ENCODE measurements at places on chromosomes 13 and 19. TPM values are rescaled to one million over a fixed set of nuclear protein-coding genes. Genes with fewer than 3 reads are reported as not detected.

- peaks cover 67% of the 10 kb centered on the region for H3K4me1 ChIP-seq
- peak overlapping the region; percentile 79 for H3K4me3 ChIP-seq
- peak; percentile 48 for DNase-seq
- no peaks in the 10 kb centered on the region for H3K27me3 ChIP-seq
- H3K27ac ChIP-seq: peak overlapping the region; percentile 84
Measured at GRCh38 chr19:39342647-39343305, 555 bp downstream of the SAMD4B start.

- peaks cover 18% of the 10 kb centered on the region for H3K36me3 ChIP-seq
- no peaks in the 10 kb centered on the region for H3K27me3 ChIP-seq
- no peak for DNase-seq
- H3K4me3 ChIP-seq: peak overlapping the region; percentile 76
- H3K27ac ChIP-seq: peak overlapping the region; percentile 57
- peaks cover 36% of the 10 kb centered on the region for H3K4me1 ChIP-seq
Measured at GRCh38 chr13:108214441-108215271, 680 bp downstream of the LIG4 start.

DNA sequence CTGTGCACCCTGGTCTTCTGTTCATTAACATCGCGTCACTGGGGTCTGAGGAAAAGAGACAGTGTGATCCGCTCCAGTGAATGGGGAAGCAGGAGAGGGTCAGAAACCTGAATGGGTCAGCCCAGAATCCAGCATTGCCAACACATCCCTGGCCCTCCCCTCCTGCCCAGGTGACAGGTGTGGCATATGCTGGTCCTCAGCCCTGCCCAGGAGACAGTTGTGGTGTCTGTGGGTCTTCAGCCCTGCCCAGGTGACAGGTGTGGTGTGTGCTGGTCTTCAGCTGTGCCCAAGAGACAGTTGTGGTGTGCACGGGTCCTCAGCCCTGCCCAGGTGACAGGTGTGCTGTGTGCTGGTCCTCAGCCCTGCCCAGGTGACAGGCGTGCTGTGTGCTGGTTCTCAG lies 8.0 kb downstream of the TFDP1 start:
- H3K4me3 ChIP-seq: no peak overlapping the region
- peaks cover 67% of the 10 kb centered on the region for H3K36me3 ChIP-seq
- H3K4me1 ChIP-seq: peaks cover 16% of the 10 kb centered on the region
- no peaks in the 10 kb centered on the region for H3K27me3 ChIP-seq
- H3K27ac ChIP-seq: no peak overlapping the region

DNA sequence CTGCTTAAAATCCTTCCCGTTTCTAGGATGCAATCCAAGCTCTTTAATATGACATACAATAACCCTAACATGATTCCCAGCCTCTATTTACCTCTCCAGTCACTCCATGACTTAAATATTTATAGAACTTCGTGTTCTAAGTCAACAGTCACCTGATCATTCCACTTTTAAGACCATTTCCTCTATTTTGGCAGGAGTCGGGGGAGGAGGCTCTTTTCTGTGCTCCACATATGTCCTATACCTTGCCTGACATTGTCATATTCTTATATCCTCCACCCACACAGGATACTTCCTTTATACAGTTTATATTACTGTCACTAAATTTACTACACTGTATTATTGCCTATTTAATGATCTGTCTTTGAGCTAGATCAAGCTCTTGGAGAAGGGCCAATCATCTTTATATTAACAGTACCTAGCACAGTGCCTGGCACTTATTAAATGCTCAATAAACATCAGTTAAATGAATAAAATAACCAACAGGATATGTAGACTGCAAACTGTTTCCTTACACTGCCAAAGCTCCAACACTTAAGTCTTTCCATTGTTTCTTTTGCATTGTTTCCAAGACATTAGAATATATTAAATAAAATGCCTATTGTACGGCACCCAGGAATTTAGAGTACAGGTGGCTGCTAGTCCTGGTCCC lies 2.7 kb downstream of the ARGLU1 start:
- peak overlapping the region; percentile 69 for H3K27ac ChIP-seq
- peak overlapping the region; percentile 98 for H3K4me3 ChIP-seq
- peaks cover 61% of the 10 kb centered on the region for H3K4me1 ChIP-seq
- H3K36me3 ChIP-seq: peaks cover 30% of the 10 kb centered on the region

DNA sequence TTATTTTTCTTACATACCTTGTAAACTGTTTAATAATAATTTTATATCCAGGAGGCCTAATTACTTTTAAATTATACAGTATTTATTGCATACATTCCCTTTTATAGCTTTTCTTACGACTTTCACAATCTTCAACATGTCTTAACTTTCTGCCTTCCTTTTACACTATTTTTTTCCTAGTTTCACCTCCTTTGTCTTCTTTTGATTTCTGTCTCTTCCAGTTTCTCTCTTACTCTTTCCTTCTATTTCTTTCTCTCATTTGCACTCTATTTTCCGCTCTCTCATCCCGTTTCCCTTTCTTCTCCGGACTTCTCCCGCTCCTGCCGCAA lies 11.5 kb downstream of the ZNF552 start:
- peaks cover 26% of the 10 kb centered on the region for H3K4me1 ChIP-seq
- peak overlapping the region; percentile 20 for H3K27ac ChIP-seq
- H3K4me3 ChIP-seq: peak overlapping the region; percentile 44
- DNase-seq: no peak
- no peaks in the 10 kb centered on the region for H3K27me3 ChIP-seq

DNA sequence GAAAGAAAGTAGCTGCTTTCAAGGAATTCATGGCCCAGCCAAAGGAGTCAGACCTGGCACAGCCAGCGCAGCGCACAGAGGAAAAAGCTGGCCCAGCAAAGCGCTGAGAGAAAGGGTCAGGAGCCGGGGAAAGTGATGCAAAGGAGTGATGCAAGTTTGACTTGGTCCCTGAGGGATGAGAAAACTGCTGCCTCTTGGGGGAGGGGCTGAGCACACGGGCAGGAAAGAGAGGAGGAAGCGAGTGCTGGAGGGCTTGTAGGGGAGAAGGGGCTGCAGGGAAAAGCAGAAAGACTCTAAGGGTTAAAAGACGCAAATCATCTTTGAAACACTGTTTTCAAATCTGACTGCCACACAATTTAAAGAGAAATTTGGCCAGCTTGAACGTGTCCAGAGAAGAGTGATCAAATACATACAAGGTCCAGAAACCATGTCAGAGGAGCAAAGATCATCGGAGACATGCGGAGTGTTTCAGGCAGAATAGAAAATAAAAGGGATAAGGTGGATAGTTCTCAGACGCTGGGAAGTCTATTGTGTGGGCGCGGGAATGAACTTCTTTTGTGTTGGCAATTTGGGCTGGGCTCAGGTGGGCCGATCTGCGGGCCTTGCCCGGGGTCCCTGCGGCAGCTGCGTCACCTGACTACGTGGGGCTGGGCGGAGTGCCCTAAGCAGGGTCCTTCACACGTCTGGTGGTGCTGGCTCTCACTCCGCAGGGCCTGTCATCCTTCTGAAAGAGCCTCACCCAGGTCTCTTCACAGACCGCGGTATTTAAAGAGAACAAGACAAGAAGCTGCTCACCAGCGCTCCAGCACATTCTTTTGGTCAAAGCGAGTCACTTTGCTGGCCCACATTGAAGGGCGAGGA lies 18.1 kb downstream of the N4BP2L1 start:
- H3K36me3 ChIP-seq: peaks cover 26% of the 10 kb centered on the region
- no peak for DNase-seq
- H3K27ac ChIP-seq: no peak overlapping the region
- peaks cover 17% of the 10 kb centered on the region for H3K4me1 ChIP-seq
- no peaks in the 10 kb centered on the region for H3K27me3 ChIP-seq

DNA sequence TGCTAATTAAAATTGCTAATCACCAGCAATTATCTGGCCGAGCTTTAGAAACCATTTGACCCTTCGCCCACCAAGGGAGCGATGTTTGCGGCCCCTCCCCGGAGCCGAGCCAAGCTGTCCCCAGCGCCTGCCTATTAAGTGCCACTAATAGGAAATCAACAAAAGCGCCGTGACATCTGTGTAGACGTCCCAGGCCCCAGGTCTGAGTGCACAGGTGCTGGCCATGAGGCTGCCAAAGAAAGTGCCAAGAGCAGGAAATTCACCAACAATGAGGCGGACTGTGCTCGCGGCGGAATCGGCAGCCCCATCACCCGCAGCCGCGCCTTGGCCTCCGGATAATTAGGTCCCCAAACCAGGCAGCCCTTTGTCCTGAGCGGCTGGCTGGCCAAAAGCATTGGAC lies 44.5 kb upstream of the SPACA7 start:
- no peak overlapping the region for H3K4me3 ChIP-seq
- peaks cover 17% of the 10 kb centered on the region for H3K27me3 ChIP-seq
- no peak for DNase-seq
- H3K36me3 ChIP-seq: no peaks in the 10 kb centered on the region
- no peak overlapping the region for H3K27ac ChIP-seq
- H3K4me1 ChIP-seq: no peaks in the 10 kb centered on the region

GRCh38 chr13:112894423-112894672 lies 74.7 kb upstream of the MCF2L start:
- DNase-seq: no peak
- peaks cover 30% of the 10 kb centered on the region for H3K27me3 ChIP-seq
- H3K36me3 ChIP-seq: no peaks in the 10 kb centered on the region
- no peak overlapping the region for H3K4me3 ChIP-seq
- no peak overlapping the region for H3K27ac ChIP-seq

DNA sequence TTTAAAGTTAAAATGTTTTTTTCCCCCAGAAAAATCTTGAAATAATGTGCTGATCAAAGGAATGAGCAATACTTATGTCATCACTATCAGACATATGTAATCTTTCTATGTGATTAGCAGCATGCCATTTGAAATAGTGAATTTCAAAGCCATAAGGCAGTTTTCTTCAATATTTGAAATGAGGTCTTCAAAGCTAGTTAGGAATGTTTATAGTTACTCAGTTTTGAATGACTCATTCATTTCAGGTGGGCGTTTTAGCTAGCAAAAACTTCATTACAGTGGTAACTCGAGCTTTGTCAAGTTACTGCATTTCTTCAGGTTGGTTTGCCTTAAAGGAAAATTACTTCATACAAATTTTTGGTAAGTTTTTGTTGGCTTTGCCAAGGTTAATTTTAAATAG lies 102.1 kb downstream of the ATP8A2 start:
- H3K27ac ChIP-seq: no peak overlapping the region
- peaks cover 21% of the 10 kb centered on the region for H3K27me3 ChIP-seq
- H3K4me1 ChIP-seq: peaks cover 3% of the 10 kb centered on the region
- DNase-seq: no peak

- H3K27me3 ChIP-seq: no peaks in the 10 kb centered on the region
- H3K4me1 ChIP-seq: peaks cover 21% of the 10 kb centered on the region
Measured at GRCh38 chr13:49629947-49630346, 1.6 kb downstream of the ARL11 start.

- no peak overlapping the region for H3K4me3 ChIP-seq
- H3K27ac ChIP-seq: no peak overlapping the region
- H3K36me3 ChIP-seq: peaks cover 2% of the 10 kb centered on the region
- H3K4me1 ChIP-seq: peaks cover 2% of the 10 kb centered on the region
- peaks cover 49% of the 10 kb centered on the region for H3K27me3 ChIP-seq
Measured at GRCh38 chr13:33349288-33349985, 63.9 kb upstream of the STARD13 start.

GRCh38 chr19:17775991-17776803 lies 18.7 kb upstream of the B3GNT3 start:
- H3K27ac ChIP-seq: peak overlapping the region; percentile 73
- no peaks in the 10 kb centered on the region for H3K27me3 ChIP-seq
- peak; percentile 59 for DNase-seq
- H3K36me3 ChIP-seq: peaks cover 28% of the 10 kb centered on the region
- H3K4me1 ChIP-seq: peaks cover 20% of the 10 kb centered on the region

GRCh38 chr13:42847891-42848663 lies 66.7 kb downstream of the FAM216B start:
- no peaks in the 10 kb centered on the region for H3K36me3 ChIP-seq
- no peak for DNase-seq
- peaks cover 42% of the 10 kb centered on the region for H3K27me3 ChIP-seq
- H3K4me3 ChIP-seq: no peak overlapping the region
- H3K27ac ChIP-seq: no peak overlapping the region
- H3K4me1 ChIP-seq: no peaks in the 10 kb centered on the region

GRCh38 chr13:41137951-41138350 lies 5.3 kb upstream of the KBTBD6 start:
- H3K36me3 ChIP-seq: peaks cover 3% of the 10 kb centered on the region
- no peak overlapping the region for H3K4me3 ChIP-seq
- no peak for DNase-seq

DNA sequence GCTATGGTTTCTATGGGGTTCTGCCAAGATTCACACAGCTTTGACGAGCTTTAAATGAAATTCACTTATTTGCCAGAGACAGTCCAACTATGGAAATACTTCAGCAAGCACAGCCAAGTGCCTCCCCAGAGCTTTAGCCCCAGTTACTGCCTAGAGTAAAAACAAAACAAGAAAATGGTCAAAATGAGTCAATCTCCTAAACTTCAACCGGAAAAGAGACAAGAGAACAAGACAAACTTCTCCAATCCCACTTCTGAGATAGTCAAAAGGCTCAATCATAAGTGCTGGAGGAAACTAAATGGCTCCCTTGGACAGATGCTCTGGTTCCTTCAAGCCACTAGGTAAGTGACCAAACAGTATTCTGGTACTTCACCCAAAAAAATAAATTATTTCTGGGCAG lies 65.8 kb downstream of the KATNAL1 start:
- peaks cover 9% of the 10 kb centered on the region for H3K4me1 ChIP-seq
- H3K4me3 ChIP-seq: no peak overlapping the region
- no peak for DNase-seq
- H3K36me3 ChIP-seq: peaks cover 42% of the 10 kb centered on the region
- no peak overlapping the region for H3K27ac ChIP-seq
- no peaks in the 10 kb centered on the region for H3K27me3 ChIP-seq

DNA sequence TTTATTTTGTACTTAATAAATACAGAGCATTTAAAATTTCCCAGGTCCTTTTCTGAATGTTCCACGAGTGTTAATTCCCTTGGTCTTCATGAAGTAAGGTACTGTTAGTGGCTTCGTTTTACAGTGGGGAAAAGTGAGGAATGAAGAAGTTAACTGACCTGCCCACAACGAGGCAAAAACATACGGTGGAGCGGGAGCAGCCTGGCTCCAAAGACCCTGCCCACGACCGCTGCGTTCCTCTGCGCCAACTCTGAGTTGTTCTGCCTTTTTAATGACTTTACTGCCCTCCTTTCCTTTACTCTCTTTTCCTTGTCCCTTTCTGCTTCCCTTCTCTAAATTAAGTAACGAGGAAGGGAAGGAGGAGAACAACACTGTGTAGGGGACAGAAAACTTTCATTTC lies 392.9 kb downstream of the PCDH9 start:
- H3K4me3 ChIP-seq: no peak overlapping the region
- no peaks in the 10 kb centered on the region for H3K27me3 ChIP-seq
- DNase-seq: no peak

DNA sequence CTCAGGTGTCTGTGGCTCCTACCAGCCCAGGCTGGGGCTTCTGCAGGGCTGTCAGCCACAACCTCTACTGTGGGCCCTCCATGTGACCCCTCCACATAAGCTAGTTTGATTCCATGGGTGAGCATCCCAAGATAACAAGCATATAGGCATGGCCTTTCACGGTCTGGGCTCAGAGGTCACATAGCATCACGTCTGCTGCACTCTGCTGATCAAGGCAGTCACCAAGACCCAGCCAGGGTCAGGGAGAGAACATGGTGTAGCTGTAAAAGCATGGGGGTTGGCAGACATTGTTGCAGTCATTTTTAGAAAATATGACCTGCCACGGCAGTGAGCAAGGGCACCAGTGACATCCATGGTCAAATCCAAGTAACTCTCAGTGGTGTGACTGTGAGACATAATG lies 698.8 kb downstream of the UQCRFS1 start:
- no peaks in the 10 kb centered on the region for H3K36me3 ChIP-seq
- no peak overlapping the region for H3K4me3 ChIP-seq
- H3K27me3 ChIP-seq: no peaks in the 10 kb centered on the region
- no peak overlapping the region for H3K27ac ChIP-seq

BRD4 gene
- 123 TPM for total RNA-seq

PLK5 gene
- total RNA-seq: not detected

CATSPERD gene
- total RNA-seq: not detected

C19orf85 gene
- total RNA-seq: not detected

HSPB6 gene
- not detected for total RNA-seq

RNF17 gene
- total RNA-seq: not detected

ZNF599 gene
- 3.7 TPM for total RNA-seq

All from activated CD8-positive, alpha-beta memory T cell treated with anti-CD3 and anti-CD28 coated beads, Interleukin-2, amount 10 ng/mL, durations not matched to agents 7 days and 5 days (primary cell).